ENCODE measurements at places on chromosomes 13 and 19. TPM values are rescaled to one million over a fixed set of nuclear protein-coding genes. Genes with fewer than 3 reads are reported as not detected.

LYPD3 gene
- total RNA-seq: 0.60 TPM

DNA sequence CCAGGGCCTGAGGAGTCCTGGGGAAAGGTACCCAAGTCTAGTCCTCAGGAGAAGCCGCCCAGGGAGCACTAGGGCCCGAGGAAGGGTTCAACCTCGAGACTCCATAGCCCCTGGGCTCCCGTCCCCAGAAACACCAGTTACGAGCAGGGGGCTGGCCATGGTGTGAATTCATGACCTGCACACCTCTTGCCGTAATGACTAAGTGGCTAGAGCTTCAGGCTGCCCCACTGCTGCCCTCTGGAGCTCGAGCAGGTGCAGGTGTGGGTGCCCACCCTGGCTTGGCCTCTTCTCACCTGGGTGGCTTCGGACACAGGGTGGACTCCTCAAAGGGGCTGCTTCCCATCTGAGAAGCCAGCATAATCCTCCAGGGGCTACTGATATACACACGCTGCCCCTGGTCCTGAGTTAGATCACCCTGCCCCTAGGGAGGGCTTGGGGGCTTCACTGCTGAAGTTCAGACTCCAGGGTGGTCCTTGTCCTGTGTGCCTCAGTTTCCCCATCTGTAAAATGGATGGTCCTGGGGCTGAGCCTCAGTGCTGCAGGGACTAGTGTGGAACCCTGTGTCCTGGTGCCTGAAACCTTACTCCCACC is 13.6 kb downstream of the SPC24 start:
- H3K4me3 ChIP-seq: no peak overlapping the region
- DNase-seq: no peak
- no peak overlapping the region for H3K27ac ChIP-seq
- peaks cover 6% of the 10 kb centered on the region for H3K36me3 ChIP-seq
- H3K27me3 ChIP-seq: no peaks in the 10 kb centered on the region

PGPEP1 gene
- total RNA-seq: 43.5 TPM

DNA sequence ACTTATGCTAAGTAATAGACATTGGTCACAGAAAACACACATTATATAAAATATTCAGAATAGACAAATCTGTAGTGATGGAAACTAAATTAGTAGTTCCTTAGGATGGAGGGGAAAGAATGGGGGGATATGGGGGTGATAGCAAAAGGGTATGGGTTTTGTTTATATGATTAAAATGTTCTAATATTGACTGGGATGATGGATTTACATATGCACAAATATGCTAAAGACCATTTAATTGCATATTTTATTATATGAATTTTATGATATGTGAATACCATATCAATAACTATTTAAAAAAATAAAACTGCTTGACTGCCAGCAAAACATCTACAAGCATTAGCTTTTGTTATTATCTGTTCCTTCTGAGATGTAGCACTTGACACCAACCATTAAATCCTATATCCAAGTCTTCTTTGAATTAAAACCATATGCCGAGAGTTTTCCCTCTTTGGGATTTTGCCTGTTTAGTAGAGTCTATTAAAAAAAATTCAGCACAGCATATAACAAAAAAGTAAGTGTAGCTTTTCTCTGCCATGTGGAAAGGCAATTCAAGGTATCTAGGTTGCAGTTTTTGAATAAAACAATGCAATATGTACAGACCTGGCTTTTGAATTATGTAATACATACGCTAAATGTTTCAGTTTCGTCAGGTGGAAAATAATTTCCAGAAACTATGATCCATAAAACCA is 2584.1 kb upstream of the PCDH20 start:
- H3K27ac ChIP-seq: no peak overlapping the region
- H3K4me3 ChIP-seq: no peak overlapping the region
- H3K27me3 ChIP-seq: no peaks in the 10 kb centered on the region
- H3K36me3 ChIP-seq: no peaks in the 10 kb centered on the region

DNA sequence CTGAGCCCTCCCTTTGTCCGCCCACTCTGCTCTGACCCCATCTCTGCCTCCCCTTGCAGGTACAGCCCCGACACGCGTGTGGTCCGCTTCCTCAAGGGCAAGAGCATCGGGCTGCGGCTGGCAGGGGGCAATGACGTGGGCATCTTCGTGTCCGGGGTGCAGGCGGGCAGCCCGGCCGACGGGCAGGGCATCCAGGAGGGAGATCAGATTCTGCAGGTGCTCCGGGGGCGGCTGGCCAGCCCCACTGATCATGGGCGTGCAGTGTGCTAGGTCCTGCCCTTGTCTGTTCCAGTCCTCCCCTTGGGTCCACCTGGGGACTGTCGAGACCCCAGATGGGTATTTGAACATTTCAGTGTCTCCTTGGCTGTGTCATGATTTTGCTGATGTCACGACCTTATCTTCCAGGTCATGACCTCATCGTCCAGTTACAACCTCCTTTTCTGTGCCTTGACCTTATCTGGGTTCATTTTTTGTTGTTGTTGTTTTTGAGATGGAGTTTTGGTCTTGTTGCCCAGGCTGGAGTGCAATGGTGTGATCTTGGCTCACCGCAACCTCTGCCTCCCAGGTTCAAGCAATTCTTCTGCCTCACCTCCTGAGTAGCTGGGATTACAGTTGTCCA is 25.3 kb downstream of the APBA3 start:
- H3K27ac ChIP-seq: no peak overlapping the region
- H3K4me1 ChIP-seq: no peaks in the 10 kb centered on the region
- peaks cover 9% of the 10 kb centered on the region for H3K36me3 ChIP-seq
- no peaks in the 10 kb centered on the region for H3K27me3 ChIP-seq
- DNase-seq: no peak

FSD1 gene
- total RNA-seq: 22.2 TPM

DNA sequence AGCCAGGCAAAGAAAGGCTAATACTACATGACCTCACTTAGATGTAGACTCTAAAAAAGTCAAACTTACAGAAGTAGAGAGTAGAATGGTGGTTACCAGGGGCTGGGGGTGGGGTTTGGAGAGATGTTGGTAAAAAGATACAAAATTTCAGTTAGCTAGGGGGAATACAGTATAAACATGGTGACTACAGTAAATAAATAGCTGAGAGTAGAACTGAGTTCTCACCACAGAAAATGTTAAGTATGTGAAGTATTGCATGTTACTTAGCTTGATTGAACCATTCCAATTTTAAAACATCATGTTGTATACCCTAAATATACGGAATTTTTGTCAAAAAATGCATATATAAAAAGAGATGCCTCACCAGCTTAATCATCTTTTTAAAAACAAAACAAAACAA is 67.5 kb upstream of the DOCK9 start:
- no peak overlapping the region for H3K4me3 ChIP-seq
- H3K27ac ChIP-seq: no peak overlapping the region
- no peaks in the 10 kb centered on the region for H3K36me3 ChIP-seq
- peaks cover 20% of the 10 kb centered on the region for H3K4me1 ChIP-seq
- DNase-seq: no peak
- H3K27me3 ChIP-seq: peaks cover 3% of the 10 kb centered on the region

FBXO17 gene
- total RNA-seq: 24.1 TPM

DNA sequence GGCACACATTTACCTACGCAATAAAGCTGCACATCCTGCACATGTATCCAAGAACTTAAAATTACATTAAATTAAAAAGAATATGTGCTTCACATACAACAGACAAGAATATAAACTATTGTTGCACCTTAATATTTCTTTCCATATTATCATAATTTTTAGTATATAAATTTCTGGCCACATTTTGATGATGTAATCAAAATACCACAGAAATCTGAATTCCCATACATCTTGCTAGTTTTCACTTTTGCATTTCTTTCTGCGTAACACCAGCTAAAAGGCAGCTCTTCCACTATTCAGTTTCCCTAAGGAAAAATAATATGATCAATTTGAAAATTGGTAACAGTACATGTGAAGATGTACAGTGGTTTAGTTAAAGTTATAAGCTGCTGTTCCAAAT is 42.6 kb downstream of the FGF14 start:
- no peaks in the 10 kb centered on the region for H3K36me3 ChIP-seq
- H3K4me3 ChIP-seq: no peak overlapping the region
- no peak for DNase-seq
- H3K27ac ChIP-seq: no peak overlapping the region
- no peaks in the 10 kb centered on the region for H3K27me3 ChIP-seq
- H3K4me1 ChIP-seq: no peaks in the 10 kb centered on the region

Measured in progenitor cell of endocrine pancreas (in vitro differentiated cells).